ENCODE measurements at places on chromosomes 2 and 18. TPM values are rescaled to one million over a fixed set of nuclear protein-coding genes. Genes with fewer than 3 reads are reported as not detected.

DNA sequence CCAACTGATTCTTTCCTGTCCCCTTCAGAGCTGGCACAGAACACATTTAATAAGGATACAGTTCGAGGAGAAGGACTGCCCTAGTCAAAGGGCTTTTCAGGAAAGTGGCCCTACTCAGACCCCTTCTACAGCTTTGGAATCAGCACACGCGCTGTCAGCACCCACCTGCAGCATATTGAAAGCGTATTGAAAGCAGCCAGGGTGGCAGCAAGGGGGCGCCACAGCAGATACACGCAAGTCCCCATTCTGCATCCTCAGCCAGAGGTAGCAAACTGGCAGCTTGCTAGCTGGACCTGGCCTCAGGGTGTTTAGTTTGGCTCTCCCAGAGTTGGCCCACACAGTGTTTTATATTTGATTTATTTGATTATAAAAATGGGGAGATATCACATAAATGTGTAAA, 101.0 kb upstream of the NT5C1B start:
- no peaks in the 10 kb centered on the region for H3K4me1 ChIP-seq
- H3K36me3 ChIP-seq, result no peaks in the 10 kb centered on the region
- H3K4me3 ChIP-seq, result no peak overlapping the region
- H3K27ac ChIP-seq, result no peak overlapping the region
- DNase-seq, result no peak

DNA sequence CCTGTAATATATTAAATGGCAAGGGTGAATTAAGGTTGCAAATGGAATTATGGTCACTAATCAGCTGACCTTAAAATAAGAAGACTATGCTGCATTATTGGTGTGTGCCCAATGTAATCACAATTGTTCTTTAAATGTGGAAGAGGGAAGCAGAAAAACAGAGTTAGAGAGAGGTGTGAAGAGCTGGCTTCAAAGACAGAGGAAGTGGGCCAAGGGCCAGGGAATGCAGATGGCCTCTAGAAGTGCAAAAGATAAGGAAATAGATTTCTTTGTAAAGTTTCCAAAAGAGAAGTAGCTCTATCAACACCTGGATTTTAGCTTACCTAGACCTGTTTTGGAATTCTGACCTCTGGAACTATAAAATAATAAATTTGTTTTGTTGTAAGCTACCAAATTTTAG, 276.0 kb downstream of the LRRTM1 start:
- no peaks in the 10 kb centered on the region for H3K4me1 ChIP-seq
- no peak overlapping the region for H3K4me3 ChIP-seq
- H3K27me3 ChIP-seq, result no peaks in the 10 kb centered on the region
- H3K27ac ChIP-seq, result no peak overlapping the region

DNA sequence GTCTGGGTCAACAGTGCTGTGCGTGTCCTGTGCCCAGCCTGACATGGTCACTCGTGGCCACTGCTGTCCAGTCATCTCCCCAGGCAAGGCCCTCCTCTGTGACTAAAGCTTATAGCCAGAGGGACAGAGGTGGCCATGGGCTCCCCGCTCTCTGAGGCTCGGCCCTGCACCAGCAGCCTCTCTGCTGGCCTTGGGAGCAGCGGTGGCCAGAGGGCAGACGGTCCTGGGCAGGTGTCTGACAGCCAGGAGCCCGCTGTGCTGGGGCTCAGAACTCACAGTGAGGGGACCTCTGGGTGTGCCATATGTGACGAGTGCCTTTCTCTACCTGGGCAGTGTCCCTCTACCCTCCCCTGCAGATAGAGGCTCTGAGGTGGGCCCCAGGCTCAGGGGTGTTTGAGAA, 98.7 kb downstream of the FAM210A start:
- no peaks in the 10 kb centered on the region for H3K36me3 ChIP-seq
- H3K4me1 ChIP-seq, result peaks cover 1% of the 10 kb centered on the region

DNA sequence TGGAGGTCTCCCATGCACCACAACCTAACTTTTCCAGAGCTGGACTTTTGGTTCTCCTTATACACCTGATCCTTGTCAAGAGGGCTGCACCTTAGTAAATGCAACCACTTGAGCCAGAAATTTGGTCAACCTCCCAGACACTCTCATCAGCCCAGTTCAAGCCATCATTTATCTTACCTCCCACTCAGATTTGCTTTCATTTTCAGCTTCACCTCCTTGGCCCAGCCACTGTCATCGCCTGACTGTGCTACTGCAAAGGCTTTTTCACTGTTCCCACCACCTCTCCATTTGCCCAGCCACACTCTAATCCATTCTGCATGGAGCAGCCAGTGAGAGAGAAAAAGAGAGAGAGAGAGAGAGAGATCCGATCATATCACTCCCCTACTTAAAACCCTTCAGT, 112.4 kb upstream of the DDX18 start:
- H3K36me3 ChIP-seq, result no peaks in the 10 kb centered on the region
- no peaks in the 10 kb centered on the region for H3K4me1 ChIP-seq

GRCh38 chr2:161124201-161124600, 36.0 kb upstream of the TANK start:
- H3K4me1 ChIP-seq, result peaks cover 46% of the 10 kb centered on the region
- H3K4me3 ChIP-seq, result no peak overlapping the region
- no peaks in the 10 kb centered on the region for H3K27me3 ChIP-seq
- no peak for DNase-seq
- H3K36me3 ChIP-seq, result no peaks in the 10 kb centered on the region

ADD2 gene
- total RNA-seq, result not detected

RETREG2 gene
- total RNA-seq, result 101 TPM

AGXT gene
- not detected for total RNA-seq

Data from osteocyte (in vitro differentiated cells).